ENCODE measurements at places on chromosomes 13 and 19.
A peak's percentile ranks its signal among the peaks of the same experiment; 100 is the strongest.

- DNase-seq: peak; percentile 92
Measured at GRCh38 chr13:110347535-110348308, 40.6 kb downstream of the COL4A2 start.

GRCh38 chr13:109945206-109945960 is 159.0 kb upstream of the IRS2 start:
- DNase-seq: peak; percentile 76

GRCh38 chr13:102176846-102177245 is 225.0 kb downstream of the FGF14 start:
- DNase-seq: no peak

DNA sequence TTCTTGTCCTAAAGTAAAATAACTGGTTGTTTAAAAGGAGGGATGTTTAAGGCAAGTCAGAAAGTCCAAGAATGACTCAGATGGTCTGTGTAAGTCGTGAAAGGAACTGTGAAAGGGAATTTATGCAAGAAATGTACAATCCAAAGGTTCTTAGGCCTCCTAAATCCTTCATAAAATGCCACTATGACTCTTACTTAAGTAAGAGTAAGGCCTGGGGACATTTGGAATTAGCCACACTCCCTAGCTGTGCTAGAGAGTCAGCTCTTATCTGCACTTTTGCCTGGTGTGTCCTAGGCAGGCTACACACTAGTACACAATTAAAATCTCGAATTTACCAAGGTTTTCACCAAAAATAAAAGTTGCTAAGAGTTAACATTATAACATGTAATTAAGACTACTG is 686.9 kb downstream of the UQCRFS1 start:
- DNase-seq: no peak

GRCh38 chr19:33407140-33407551 is 33.6 kb downstream of the CEBPG start:
- DNase-seq: no peak

DNA sequence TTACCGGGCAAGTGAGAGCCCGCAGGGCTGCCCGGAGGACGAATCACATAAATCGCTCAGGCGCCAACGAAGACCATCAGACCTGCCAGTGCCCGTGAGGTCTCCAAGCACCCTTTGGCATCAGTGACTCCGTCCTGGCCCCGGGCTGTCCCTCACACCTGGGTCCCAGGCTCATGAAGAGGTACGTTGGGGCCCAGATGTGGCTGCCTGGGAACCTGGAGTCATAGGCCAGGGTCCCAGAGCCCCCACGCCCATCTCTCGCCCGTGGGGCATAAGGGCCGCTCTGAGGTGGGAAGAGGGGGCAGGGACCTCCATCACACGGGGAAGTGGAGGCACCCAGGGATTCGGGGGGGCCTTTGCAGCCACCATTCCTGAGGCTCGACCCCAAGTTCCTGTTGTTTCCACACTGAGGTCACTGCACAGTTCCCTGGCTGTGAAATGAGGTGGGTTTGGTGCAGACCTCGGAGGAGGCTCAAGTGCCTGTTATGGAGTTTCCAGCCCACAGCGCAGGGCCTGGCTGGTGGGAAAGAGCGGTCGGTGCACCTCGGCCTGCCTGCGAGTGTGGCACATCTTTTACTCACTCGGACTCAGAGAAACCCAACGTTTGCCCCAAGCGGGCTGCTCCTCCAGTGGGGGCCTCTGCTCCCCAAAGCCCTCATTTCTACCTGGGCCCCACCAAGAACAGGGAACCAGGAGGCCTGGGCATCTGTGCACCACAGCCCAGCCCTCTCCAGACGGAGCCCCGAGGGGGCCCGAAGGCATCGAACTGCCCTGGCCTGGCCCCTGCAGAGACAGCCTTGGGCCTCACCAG is 35.9 kb upstream of the C13orf46 start:
- no peak for DNase-seq

- no peak for DNase-seq
Measured at GRCh38 chr13:22562116-22562515, 618.7 kb upstream of the SGCG start.

GRCh38 chr19:31511696-31512095 is 162.5 kb upstream of the TSHZ3 start:
- DNase-seq: no peak

- DNase-seq: no peak
Measured at GRCh38 chr19:17060802-17061201, 14.4 kb downstream of the HAUS8 start.

GRCh38 chr13:38697628-38698333 is 10.9 kb downstream of the FREM2 start:
- DNase-seq: no peak

DNA sequence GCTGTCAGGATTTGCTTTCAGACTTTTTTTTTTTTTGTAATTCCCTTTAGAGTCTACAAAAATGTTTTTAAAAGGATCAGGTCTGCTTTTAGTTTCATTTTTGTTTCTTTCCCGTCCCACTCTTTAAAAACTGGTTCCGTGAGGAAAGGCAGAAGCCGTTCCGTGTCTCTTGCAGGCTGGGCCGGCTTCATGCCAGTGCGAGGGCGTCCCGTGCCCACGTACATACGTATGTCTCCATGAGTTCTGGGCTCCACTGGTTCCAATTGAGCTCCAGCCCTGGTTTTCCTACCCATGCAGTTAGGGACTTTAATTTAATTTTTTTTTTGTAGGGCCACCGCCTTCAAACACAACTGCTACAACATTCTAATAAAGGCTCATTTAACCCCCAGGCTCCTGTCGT is 8.8 kb downstream of the TSSK6 start:
- DNase-seq: no peak

DNA sequence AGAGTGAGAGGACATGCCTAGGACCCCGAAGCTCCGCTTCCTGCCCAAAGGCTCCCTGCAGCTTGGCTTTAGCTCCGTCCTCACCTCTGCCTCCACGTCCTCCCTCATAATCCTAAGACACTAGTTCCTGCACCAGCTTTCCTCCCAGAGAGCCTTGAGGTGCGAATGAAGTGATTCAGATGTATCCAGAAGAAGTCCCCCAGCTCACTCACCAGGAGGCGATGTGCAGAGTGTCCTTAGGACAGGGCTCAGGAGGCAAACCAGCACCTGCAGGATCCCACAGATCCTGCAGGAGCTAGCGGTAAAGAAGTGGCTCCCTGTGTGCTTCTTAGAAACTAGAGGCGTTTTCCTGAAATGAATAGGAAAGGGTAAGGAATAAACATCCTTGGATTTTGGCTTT is 109.7 kb downstream of the HSPH1 start:
- no peak for DNase-seq

- DNase-seq: no peak
Measured at GRCh38 chr13:42101821-42102585, 53.6 kb downstream of the DGKH start.
